ENCODE measurements at places on chromosomes 5 and 9.

GRCh38 chr5:179822444-179822990, 1.8 kb downstream of the SQSTM1 start:
- DNase-seq, result no peak

DNA sequence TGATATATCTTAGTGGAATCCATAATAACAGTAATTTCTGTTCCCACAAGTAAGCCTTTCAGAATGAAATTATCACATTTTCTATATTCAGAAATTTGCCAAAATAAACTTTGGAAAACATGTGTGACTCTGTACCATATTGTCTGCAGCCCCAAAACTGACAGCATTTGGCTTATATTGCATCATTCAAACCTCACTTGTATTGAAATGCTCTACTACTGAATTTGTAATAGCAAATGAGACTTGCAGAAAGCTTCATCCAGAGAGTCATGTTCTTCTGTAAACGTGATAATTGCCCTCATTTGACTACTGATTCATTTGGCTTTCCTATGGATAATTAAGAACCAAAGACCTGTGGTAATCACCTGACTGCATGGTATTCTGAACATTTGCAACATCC, 1249.5 kb upstream of the CDH18 start:
- no peak for DNase-seq

- DNase-seq, result no peak
Measured at GRCh38 chr9:136705564-136705963, 6.8 kb upstream of the DIPK1B start.

- no peak for DNase-seq
Measured at GRCh38 chr9:128106181-128106939, 21.2 kb downstream of the PTGES2 start.

DNA sequence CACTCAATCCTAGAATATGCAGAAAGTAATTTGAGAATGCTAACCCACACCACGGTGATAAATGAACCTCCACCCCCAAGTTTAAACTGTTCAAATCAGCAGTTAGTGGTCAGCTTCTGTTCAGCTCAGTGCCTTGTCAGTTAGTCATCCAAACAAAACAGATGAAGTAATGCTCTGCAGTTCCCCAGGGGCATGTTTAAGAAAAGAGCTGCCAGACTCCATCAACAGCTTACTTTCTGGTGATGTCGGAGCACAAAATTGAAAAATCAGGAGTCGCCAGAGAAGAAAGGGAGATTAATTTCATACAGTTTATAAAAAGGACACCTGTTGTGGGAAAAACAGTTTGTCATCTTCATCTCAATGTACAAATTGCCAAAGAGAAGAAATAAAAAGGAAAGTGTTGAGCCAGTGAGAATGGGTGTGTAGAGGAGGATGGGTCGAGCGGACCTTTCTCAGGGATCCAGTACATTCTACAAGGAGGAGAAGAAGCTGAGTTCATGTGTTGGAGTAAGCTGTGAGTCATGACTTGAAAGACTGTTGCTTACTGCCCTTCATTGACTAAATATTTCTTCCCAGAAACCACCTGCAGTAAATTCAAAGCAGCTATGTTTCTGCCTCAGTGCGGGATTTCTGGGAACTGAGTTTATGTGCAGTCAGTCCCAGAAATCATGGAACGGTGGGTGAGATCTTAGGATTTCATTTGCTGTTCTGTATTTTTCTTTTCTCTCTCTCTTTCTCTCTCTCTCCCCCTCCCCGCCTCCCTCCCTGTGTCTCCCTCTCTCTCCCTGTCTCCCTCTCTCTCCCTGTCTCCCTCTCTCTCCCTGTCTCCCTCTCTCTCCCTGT, 13.7 kb downstream of the TRIO start:
- DNase-seq, result peak; percentile 83

DNA sequence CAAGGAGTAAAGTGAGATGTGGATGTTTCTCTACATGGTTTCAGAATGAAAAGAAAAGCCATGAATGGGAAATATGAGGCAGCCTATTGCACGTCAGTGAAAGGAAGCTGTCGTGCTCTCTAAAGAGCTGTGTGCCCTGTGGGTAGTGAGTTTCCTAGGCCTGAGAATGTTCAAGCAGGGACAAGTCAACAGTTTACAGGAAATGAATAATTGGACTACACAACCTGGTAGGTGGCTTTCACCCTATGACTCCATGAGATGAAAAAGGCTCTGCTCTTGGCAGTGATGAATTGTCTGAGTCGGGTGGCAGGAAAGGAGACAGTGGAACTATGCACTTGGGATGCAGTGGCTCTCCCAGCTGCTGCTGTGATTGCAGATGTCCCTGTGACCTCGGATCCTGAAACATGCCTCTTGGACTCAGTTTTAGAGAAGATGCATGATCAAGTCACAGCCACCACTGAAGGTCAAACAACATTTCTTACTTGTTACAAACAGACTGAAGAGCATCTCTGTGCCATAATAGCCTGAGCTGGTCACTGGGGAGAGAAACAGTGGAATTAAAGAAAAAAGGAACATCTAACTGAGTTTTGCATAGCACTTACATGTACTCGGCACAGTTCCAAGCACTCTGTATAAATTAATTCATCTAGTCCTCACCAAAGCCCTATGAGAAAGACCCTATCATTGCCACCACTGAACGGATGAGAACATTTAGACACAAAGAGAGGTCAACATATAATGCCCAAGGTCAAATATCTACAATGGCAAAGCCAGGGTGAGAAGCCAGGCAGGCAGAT, 293.7 kb downstream of the SPOCK1 start:
- DNase-seq, result no peak

DNA sequence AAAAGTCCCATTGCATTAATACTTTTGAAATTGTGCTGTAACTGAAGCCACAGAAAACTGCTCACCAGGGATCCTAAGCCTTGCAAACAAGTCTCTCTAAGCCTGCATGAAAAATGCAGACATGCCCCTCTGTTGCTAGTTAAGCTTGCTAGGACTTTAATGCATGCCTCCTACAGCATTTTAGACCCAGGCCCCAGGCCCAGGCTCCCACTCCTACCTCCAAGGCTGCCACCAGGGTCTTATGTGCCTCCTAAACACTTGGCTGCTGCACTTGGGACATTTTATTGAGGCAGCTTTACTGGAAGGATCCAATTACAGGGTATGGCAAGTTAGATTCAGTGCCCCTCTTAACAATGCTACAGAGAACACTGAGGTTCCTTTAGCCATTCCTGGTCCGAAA, 467.3 kb upstream of the CLINT1 start:
- DNase-seq, result no peak

DNA sequence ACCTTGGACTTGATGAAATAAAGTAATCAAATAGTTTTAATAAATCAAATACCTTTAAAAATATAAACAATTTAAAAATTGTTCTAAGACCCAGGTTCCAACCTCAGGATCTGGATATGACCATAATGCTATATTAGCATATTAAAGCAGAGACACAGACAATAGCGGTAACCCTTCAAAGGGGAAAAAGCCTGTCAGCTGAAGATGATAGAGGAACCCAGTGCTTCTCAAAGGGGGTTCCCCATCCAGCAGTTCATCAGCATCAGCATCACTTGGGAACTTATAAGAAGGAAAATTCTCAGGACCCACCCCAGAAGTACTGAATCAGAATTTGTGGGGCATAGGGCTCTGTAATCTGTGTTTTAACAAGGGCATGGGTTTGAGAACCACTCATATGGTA, 519.6 kb downstream of the RAB3C start:
- DNase-seq, result no peak

GRCh38 chr9:14978022-14979000, 68.1 kb upstream of the FREM1 start:
- DNase-seq, result no peak

Data from GM12865 (cell line).